ENCODE measurements at places on chromosomes 2 and 18.

- no peak for DNase-seq
Observed at GRCh38 chr2:51145761-51146160, 113.8 kb upstream of the NRXN1 start.

- DNase-seq: no peak
Observed at GRCh38 chr18:3578621-3579020, 128.6 kb downstream of the TGIF1 start.

DNA sequence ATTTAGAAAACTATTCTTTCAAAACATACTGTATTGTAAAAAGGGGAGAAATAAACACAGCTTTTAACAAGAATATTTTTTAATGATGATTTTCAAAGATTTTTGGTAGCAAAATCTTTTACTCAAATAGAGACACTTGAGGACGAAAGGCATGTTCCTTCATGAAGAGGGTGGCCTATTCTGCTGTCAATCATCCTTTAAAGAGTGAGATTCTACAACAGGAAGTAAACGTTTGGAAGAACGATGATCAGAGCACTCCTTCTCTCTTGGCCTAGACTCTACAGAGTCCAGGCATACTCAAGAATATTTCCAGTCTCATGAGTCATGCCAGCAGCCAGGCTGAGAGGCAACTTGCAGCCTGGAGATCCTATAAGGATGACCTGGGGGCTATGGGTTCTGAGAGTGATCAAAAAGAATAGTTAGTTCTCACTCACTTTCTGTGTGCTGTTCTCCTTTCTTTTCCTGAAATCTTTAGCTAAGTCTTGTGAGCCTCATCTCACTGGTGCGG, 62.4 kb upstream of the TCF4 start:
- DNase-seq: no peak

- DNase-seq: no peak
Observed at GRCh38 chr2:18788592-18788991, 199.2 kb upstream of the NT5C1B start.

DNA sequence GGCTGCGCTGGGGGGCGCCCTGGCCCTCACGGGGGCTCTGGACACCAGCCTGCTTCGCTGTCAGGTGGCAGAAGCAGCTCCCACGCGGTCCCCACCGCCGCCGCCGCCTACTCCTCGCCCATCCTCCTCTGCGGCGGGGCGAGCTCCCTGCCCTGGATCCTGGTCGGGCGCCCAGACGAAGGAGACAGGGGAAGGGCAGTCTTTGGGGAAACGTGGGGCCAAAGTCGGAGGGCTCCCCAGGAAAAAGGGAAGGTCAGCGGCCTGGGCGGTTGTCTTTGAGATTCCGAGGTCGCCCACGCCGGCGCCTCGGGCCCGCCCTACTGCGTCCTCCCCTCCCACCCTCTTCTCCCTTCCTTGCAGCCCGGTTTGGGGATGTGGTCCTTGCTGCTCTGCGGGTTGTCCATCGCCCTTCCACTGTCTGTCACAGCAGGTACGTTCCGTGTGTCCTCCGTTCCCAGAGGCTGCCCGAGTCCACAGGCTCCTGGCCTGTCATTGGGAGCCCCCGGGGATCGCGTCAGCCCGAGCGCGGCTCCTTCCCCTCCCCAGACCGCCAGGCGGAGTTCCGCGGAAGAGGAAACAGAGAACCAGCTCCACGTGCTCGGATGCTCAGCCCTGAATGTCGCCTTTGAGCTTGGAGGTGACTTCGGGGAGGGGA, 800 bp downstream of the IL1RL2 start:
- peak; percentile 65 for DNase-seq

DNA sequence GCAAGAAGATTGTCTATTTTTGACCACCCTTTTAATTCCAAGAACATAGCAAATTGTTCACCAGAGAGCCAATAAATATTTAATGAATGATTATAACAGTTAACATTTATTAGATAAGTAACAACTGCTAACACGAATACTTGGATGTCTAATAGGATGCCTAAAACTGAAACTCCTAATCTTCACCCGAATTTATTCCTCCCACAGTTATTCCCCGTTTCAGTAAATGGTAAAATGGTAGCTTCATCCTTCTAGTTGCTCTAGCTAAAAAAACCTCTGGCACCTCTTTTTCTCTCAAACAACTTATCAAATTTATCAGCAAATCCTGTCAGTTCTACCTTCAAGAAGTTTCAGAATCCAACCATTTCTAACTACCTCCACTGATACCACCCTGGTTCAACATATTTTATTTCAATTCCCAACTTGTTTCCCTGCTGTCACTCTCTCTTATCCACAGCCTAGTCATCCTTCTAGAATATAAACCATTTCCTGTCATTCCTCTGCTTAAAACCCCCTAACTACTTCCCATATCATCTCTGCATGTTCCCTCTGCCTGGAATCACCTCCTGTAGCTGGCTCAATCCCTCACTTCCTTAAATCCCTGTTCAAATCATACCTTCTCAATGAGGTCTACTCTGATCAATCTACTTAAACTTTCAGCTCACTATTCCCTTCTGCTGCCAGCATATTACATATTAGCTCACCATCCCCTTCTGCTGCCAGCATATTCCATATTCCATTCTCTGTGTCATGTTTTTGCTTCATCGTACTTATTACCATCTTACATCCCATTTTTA, 93.8 kb downstream of the ROCK2 start:
- no peak for DNase-seq

- no peak for DNase-seq
Observed at GRCh38 chr2:187078297-187078696, 229.3 kb upstream of the ZSWIM2 start.

DNA sequence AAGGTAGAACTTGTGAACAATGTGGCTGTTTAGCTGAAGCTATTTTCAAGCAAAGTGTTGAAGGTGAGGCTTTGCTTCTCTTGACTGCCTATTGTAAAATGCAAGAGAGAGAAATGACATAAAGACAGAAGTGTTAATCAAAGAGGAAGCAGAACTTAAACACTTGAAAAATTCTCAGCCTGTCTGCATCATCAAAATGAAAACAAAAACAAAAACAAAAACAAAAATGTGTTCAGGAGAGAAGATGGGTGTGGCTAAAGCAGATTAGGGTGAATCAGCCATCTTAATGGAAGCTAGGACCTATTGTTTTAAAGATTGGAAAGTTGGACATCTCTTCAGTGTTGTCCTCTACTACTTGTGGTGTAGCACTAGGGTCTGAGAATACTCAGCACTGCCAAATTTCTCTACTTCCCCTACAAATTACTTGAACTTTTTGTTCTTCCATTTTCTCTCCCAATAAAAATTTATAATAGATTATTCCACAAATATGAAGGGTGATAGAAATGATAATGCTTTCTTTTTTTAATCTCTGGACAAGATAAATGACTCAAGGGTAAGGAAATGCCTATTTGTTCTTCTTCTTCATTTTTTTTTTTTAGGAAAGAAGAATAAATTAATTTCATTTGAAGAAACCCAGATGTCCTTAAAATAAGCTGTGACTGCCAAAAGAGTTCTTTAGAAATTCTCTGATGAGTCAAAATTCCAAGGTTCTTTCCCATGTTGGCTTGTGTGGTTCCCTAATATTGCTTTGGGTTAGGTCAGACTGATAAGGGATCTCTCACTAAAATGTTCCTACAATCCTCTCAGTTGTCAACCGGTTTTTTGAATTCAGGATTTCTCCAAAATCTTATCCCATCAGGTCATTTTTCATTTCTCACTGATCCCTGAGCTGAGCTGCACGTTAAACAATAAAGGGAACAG, 571.2 kb upstream of the ZEB2 start:
- DNase-seq: no peak

DNA sequence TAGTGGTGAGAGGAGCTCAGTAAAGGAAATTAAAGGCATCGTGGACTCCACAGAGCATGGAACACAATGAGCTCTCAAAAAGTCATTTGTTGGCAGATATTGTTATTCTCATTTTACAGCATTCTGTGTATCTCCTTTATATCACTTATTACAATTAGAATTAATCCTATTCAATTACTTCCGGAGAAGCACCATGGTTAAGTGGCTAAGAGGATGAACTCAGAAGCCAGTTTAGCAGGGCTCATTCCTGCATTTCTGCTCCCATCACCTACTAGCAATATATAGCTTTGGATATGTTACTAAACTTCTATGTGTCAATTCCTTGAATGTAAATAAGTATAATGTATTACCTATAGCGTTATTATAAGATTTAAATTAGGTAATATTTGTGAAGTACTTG, 683.3 kb downstream of the IRS1 start:
- DNase-seq: no peak

Measured in CD4-positive, alpha-beta T cell treated with Interleukin-6 for 4 hours (primary cell).